ENCODE measurements at places on chromosomes 12 and 14.
A peak's percentile ranks its signal among the peaks of the same experiment; 100 is the strongest.

DNA sequence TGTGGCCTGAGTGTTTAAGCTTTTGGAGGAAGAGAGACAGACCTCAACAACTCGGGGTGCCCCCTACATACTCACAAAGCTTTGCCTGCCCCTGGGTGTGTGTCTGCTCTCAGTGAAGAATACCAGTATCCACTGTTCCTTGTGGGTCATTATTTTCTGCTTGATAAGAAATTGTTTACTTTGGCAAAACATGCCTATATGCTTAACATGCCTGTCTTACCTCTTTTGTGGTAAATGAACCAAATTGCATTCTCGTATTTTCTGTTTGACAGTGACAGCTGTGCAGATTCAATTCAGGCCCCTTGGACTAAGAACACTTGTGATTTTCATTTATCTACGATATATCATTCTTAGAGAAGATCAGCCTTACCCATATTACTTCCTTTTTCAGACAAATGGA lies 50.6 kb upstream of the REP15 start:
- DNase-seq, result no peak

- DNase-seq, result no peak
These were observed 790 bp downstream of the GTF2A1 start for GRCh38 chr14:81219759-81220579.

DNA sequence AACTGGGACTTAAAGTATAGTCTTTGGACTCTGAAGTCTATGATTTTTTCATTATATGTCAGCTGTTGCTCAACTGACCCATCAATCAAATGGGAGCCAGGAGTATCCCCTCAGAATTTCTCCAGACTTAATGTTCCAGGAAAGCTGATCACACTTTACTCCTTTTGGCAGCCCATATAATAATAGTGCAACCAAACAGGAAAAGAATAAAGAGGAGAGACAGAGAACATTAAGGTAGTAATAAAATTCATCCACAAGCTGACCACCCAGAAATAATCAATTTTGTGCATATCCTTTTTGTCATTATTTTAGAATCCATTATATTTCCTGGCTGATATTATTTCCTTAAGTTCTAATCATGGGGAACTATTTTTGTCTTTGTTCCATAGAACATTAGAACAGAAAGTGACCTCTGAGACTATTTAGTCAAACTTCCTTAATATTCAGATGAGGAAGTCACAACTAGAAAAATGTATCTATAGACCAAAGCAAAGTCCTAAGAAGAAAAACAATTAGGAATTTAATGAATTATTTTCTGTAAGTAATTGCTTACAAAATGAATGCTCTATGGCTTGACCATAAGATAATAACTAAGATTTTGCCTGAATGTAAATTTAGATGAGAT lies 238.1 kb upstream of the SEL1L start:
- DNase-seq, result no peak

- DNase-seq, result no peak
These were observed 1214.9 kb downstream of the GALC start for GRCh38 chr14:86777963-86778602.

DNA sequence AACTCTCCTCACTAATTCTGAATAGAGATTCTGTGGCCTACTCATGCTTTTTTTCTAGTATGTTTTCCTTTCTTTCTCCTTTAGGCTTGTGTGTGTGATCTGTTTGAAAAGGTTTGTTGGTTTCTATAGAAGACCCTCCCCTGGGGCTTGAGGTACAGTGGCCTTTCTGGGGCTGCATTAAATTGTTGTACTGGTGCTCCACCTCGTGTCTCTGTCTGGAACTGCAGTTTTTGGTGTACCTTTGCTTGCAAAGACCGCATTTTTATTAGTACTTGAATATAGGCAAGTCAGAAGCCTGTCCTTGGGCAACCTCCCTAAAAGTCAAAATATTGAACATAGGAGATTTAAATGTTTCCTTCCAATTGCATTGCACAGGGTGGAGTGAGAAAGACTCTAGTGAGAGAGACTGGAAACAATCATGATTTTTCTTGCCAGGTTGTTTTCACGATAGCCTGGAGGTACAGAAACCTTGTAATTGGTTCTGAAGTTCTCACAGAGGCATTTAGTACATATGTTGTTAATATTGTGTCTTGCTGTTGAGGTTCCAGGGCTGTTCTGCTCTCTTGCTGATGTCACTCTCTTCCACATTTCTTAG lies 39.0 kb downstream of the SLCO1B1 start:
- peak; percentile 4 for DNase-seq

GRCh38 chr14:75877292-75877691 lies 104.5 kb downstream of the TGFB3 start:
- no peak for DNase-seq

DNA sequence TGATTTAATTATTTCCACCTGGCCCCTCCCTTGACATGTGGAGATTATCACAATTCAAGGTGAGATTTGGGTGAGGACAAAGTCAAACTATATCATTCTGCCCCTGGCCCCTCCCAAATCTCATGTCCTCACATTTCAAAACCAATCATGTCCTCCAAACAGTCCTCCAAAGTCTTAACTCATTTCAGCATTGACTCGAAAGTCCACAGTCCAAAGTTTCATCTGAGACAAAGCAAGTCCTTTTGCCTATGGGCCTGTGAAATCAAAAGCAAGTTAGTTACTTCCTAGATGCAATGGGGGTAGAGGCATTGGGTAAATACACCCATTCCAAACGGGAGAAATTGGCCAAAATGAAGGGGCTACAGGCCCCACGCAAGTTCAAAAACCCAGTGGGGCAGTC lies 31.1 kb upstream of the SPATA7 start:
- no peak for DNase-seq

DNA sequence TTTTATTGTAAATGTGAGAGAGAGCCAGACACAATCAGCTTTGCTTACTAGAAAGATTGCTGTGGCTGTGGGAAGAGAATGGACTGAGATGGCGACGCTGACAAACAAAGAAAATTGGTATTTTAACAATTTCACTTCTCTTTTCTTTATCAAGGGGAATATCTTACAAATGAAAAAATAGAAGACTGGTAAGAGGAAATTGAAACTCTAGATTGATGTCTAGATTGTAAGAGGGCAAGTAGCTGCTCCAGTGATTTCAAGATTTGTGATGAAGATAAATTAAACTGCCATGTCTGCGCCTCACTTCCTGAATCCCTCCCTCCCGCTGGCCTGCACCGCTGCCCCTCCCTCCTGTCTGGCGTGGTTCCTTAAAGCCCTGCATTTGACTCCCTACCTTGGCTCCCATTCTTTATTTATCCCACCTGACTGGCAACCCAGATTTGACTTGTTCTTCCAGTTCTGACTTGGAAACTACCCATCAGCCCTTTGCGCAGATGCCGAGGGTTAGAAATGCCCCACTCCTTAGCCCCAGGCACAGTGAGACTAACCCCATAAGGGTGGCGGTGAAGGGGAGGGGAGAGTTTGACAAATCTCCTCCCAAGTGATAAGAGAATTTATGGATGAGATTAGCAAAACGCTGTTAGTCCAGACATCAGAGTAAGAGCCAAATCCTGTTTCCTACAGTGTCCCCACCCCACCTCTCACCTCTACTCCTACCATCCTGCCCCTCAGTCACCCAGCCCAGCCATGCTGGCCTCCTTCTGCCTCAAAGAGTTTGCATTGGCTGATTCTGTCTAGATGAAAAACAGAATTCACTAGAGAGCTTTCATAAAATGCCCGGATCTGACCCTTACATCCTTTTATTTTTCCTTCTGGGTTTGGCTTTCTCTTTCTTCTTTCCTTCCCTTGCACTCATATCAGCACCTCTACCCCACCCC lies 125.3 kb upstream of the ATF7IP start:
- no peak for DNase-seq

- no peak for DNase-seq
These were observed 57.4 kb downstream of the FAM222A start for GRCh38 chr12:109770861-109771670.

GRCh38 chr12:107079172-107080011 lies 14.0 kb downstream of the CRY1 start:
- DNase-seq, result no peak

GRCh38 chr12:121647-122046 lies 55.1 kb downstream of the IQSEC3 start:
- DNase-seq, result no peak

GRCh38 chr12:46043972-46044520 lies 53.7 kb upstream of the SCAF11 start:
- no peak for DNase-seq

- DNase-seq, result peak; percentile 10
These were observed 42.5 kb upstream of the OTOGL start for GRCh38 chr12:80056845-80057244.

- no peak for DNase-seq
These were observed 198.3 kb downstream of the TTC7B start for GRCh38 chr14:90617961-90618360.

GRCh38 chr12:80165746-80166145 lies 66.4 kb downstream of the OTOGL start:
- no peak for DNase-seq

DNA sequence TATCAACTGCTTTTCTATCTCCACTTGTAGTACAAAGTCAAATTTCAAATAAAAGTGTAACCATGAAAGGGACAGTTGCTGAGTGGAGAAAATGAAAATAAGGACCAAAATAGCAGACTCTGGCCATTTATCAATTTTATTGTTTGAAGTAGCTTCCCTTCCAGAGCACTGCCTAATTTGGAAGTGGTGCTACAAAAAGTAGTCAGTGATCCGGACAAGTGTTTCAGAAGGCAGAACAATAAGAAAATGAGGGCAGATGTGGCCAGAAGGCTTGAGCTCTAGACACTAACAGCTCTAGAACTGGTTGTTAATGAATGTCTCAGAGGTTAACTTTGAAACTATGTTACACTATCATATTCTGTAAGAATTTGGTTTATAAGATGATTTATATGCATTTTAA lies 48.9 kb downstream of the ABCC9 start:
- no peak for DNase-seq

DNA sequence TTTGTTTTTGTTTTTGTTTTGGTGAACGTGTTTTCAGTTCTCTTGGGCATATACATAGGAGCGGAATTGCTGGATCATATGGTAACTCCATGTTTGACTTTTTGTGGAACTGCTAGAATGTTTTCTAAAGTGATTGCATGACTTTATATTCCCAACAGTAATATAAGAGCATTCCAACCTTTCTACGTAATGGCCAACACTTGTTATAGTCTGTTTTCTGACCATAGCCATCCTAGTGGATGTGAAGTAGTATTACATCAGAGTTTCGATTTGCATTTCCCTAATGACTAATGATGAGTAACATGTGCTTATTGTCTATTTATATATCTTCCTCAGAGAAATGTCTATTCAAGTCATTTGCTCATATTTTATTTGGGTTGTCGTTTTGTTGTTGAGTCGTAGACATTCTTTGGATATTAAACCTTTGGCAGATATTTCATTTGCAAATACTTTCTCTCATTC lies 268.7 kb downstream of the AEBP2 start:
- no peak for DNase-seq

DNA sequence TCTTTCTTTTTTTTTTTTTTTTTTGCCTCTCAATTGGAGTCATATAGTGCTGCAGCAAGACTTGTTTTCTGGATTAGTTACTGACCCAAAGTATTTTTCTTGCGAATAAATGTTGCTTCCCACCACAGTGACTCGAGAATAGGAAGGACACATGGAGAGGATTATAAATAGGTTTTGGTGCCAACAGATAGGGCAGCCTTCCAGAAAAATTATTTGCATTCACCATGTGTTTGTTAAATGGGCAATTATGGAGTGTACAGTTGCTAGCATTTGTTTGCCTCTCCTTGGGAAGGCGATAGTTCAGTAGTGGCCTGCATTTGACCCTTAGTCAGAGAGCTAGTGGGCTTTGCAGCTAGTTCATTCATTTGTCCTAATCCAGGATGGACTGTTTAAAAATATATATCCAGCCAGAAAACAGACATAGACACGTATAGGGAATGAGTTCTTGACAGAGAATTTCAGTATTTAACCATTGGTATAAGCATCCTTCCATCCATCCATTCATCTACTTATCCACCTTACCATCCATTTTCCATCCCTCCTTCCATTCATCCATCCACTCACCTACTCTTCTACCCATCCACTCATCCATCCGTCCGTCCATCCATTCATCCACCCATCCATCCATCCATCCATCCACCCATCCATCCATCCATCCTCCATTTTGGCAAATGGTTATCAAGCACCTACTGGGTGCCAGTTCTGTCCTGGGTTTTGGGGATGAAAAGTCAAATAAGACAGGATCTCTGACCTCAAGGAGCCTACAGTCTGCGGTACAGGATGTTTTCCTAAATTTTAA lies 67.5 kb downstream of the CHST11 start:
- no peak for DNase-seq

Data from right renal pelvis (tissue), 4 donors.